ENCODE measurements at places on chromosomes 4 and X.

DNA sequence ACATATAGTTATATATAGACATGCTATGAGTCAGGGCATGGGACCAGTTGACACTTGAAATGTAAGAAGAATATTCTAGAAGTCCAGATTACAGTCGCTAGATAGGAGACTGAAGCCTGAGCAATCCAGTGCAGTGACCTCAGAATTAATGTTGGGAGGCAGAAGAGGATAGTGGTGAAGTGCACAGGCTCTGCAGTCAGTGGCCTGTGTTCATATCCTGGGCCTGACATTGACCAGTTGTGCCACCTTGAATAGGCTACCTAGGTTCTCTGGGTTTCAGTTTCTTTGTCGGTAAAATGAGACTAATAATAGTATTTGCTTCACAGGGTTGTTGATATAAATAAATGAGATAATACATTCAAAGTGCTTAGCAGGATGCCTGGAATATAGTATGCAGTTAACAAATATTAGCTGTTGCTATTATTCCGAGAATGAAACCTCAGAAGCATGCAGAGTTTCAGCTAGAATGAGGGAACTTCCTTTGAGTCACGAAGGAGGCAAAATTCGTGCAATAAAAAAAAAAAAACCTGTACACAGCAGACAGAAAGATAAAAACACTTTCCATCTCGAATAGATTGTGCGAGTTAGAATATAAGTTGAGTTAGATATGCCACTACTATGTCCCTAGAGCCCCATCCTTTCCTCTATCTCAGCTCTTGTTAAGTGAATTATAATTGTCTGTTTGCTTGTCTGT lies 4.0 kb upstream of the SH2D1A start:
- no peak for DNase-seq

DNA sequence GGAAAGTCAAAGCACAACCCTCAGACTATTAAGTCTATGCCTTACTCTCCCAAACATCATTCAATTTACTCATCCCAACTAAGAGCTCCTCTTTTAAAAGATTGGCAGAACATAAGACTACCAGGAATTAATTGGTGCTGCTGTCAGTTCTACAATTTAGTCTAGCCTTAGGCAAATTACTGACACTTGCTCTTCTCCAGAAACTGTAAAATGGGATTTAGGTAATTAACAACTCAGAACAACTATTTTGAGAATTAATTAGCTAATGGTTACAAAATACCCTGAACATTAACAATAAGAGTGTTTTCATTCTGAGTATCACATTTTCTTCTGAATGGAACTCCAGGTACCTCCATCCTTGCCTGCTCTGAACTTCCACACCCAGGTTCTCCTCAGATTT lies 36.2 kb upstream of the RBM47 start:
- DNase-seq = no peak

DNA sequence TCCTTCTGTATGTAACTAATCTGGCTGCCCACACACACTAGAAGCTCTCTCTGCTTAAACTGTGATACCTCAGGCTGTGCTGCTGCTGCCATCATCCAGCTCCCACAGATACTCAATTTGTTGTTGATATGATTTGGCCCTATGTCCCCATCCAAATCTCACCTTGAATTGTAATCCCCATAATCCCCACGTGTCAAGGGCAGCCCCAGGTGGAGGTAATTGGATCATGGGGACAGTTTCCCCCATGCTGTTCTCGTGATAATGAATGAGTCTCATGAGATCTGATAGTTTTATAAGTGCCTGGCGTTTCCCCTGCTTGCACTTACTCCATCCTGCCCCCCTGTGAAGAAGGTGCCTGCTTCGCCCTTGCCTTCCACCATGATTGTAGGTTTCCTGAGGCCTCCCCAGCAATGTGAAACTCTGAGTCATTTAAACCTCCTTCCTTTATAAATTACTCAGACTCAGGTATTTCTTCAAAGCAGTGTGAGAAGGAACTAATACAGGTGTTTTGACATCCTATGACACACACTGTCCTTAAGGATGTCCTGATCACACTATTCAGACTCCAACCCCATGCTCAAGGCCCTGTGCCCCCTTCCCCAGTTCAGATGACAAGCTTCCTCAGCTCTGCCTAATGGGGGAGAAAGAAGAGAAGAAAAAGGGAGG lies 2.9 kb upstream of the ATOH1 start:
- DNase-seq = no peak

GRCh38 chr4:41214825-41215146 lies 444 bp upstream of the APBB2 start:
- DNase-seq = no peak

- no peak for DNase-seq
These were observed 32.2 kb downstream of the SMS start for GRCh38 chrX:21972721-21973120.

- DNase-seq = no peak
These were observed 115.7 kb upstream of the FAM9B start for GRCh38 chrX:9149501-9150245.

GRCh38 chrX:140712413-140713173 lies 3.0 kb downstream of the LINC00632 start:
- no peak for DNase-seq

- DNase-seq = peak; percentile 17
These were observed 48.3 kb downstream of the AMELX start for GRCh38 chrX:11341274-11342201.

DNA sequence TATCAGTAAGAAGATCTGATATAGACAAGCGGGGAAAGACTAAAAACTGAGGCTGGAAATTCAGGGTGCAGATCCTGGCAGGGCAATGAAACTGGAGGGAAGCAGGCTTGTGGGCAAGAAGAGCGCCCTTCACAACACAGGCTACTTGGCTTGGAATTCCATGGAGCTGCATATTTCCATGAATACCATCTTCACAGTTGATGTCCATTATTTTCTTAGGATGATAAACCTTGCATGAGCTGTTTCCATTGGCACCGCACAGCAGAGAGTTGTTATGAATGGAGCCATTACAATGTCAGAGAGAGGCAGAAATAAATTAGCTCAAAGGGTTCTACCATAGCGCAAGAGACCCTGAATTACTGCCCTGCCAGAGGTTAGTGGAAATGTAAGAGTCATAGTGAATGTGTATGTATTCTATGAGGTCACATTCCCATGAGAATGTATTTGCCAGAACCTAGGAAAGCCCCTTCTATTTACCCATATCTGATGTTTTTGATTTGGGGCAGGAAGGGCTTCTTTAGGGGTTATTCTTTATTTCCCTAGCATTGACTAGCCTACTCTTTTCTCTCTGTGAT lies 215.6 kb downstream of the PALLD start:
- DNase-seq = no peak

- no peak for DNase-seq
These were observed 19.7 kb upstream of the ALG13 start for GRCh38 chrX:111661241-111661640.

DNA sequence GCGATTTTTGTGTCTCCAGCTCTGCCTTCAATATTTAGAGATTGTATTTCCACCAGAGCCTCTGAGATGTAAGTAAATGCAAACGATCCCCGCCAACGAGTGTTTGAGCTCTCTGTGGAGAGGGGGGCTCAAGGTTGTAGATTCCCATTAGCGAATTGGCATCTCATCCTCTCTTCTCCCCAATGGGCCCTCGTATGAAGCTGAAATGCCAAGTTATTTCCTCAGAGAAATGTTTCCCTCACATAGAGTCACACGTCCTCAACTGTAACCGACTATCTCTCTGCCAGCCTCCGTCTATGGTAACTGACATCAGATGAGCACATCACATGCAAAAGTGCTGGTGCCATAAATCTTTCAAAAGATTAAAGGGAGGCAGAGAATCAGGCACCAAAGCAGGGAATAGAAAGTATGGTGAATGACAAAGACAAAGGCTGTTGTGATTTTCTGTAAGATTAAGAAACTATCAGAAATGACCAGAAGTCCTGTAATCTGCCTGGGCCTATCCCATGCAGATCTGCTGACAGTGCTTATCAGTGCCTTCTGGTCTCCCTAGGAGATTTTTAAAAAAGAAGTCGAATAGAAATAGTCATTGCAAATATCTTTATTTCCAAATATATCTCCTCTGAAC lies 157.1 kb downstream of the PDGFRA start:
- no peak for DNase-seq

- no peak for DNase-seq
These were observed 107.3 kb downstream of the GATB start for GRCh38 chr4:151653548-151653918.

GRCh38 chr4:41692717-41693345 lies 55.7 kb downstream of the PHOX2B start:
- DNase-seq = no peak

GRCh38 chr4:63786171-63786570 lies 623.1 kb downstream of the TECRL start:
- DNase-seq = no peak

- no peak for DNase-seq
These were observed 48.4 kb downstream of the IDS start for GRCh38 chrX:149456476-149457245.

- DNase-seq = no peak
These were observed 9.5 kb downstream of the IDS start for GRCh38 chrX:149495573-149496071.

DNA sequence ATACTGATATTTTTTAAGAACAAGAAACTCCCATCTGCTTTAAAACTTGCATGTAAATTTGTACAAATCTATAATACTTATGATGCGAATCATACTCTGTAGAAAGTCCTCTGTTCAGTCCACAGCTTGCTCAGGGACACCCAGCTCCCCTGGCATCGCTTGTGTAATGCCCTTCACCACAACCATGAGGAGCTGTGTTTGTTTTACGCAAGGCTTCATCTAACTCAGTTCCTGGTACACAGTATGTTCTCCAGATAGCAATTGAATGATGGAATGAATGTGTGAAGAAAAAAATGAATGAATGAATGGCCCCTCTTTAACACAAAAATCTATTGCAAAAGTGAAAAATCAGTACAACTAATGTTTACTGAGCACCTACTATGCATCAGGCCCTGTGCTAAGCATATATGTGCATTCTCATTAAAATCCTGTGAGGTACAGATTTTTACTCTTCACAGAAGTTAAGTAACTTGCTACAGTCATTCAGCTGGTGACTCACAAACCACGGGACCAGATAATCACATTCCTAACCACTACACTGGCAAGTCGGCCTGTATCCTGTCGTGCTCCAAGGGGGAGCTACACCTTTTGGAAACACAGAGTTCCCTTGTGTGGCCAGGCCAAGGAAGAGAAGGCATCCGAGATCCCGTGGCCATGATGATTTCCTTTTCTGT lies 58.7 kb upstream of the KDR start:
- DNase-seq = no peak

DNA sequence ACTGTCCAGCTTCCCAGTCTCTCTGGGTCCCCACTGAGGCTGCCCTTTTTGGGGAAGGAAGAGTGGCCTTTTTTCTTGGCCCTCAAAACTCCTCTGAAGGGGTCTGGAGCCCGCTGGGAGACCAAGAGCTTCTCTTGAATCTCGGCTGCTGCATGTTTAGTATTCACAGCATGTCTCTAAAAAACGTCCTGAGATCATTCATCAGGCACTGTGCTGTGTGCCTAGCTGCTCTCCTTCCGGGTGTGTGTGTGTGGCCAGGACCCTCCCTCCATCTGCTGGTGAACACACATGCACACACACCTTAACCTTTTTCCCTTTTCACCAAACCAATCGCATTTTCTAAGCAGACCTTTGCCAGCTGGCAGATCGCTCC lies 841 bp upstream of the FRMPD3 start:
- DNase-seq = no peak

DNA sequence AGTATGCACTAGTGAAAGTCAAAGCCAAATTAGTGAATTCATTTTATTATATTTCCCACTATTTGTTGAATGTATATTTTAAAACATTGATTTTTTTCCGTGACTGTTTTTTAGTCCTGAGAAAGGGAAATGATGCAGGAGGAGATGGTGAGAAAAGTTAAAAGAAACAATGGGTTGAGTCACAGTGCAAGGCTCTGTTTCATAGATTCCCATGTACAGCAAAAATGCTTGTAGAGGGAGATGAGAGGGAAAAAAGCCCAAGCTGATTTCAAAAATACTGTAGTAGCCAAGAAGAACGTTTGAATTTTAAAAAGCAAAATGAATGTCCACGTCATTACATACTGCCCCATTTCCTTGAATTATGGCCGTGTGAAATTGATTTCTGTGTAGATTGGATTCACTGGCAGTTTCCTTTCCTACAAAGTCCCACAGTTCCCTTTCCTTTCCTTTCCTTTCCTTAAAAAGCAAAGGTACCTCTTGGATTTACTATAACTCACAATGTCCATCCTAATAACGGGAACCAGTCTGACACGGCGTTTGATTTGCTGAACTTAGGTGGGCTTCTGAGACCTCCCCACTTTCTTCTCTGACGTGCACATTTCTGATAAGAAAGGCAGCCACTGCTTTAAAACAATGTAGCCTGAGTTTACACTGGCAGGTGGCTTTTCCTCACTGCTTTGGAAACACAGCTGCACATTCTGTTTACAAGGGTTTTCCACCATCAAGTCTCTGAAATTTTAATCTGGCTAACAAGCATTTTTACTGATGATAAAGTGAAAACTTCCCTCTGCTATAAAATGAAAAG lies 63.7 kb downstream of the SPCS3 start:
- no peak for DNase-seq

- no peak for DNase-seq
These were observed 16.6 kb upstream of the KLHL2 start for GRCh38 chr4:165190591-165191347.

- no peak for DNase-seq
These were observed 48.6 kb upstream of the PARM1 start for GRCh38 chr4:74884266-74884665.

DNA sequence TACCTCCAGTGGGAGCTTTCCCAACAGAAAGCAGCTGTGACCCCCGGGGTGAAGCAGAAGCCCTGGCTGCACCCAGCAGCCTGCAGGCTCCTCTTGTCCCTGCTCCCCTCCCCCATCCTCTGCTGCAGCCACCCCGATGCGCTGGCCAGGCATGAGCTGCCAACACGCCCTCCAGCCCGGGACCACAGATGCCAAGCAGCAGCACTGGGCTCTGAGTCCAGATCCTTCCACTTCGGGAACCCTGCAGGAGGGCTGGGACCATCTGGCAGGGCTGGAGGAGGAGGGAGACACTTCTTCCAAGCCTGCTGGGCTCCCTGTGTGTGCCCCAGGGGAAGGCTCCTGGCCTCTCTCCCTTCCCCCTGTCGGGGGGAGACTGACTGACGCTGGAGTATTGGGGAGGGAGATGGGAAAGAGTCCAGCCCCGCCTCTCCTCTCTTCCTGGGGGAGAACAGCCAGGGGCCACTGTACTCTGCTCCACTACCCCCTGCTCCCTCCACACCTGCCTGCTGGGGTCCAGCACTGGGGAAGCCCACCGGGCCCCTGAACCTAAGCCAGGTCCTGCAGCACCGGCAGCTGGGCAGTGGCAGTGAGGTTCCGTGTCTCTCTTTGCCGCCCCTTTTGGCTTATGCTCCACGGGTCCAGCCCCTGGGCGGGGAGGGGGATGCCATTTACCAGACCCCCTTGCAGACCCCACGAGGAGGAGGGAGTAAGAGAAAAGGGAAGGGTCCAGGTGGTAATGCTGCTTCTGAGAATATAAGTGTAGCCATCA lies 55.7 kb downstream of the PPP2R2C start:
- DNase-seq = no peak

GRCh38 chr4:26302031-26302899 lies 18.5 kb upstream of the RBPJ start:
- DNase-seq = no peak

DNA sequence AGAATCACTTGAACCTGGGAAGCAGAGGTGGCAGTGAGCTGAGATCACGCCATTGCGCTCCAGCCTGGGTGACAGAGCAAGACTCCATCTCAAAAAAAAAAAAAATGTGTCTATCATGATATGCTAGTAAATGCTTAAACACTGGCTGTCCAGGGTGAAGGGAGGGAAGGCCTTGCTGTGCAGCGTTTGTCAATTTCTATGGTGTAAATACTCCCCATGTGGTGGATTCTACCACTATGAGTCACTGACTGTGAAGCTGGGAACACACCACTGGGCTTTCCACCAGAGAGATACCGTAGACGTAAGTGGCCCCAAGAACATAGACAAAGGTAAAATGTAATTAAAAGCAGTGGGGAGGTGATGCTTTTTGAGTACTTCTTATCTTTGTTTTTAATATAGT lies 51.3 kb upstream of the LEF1 start:
- no peak for DNase-seq

All from GM12878 (cell line).